Stimulated activated CD8-positive, alpha-beta memory T cell treated with anti-CD3 and anti-CD28 coated beads, Interleukin-15, amount 100 ng/mL, for 4 hours (primary cell): ENCODE measurements at places on chromosomes 3 and 15.

DNA sequence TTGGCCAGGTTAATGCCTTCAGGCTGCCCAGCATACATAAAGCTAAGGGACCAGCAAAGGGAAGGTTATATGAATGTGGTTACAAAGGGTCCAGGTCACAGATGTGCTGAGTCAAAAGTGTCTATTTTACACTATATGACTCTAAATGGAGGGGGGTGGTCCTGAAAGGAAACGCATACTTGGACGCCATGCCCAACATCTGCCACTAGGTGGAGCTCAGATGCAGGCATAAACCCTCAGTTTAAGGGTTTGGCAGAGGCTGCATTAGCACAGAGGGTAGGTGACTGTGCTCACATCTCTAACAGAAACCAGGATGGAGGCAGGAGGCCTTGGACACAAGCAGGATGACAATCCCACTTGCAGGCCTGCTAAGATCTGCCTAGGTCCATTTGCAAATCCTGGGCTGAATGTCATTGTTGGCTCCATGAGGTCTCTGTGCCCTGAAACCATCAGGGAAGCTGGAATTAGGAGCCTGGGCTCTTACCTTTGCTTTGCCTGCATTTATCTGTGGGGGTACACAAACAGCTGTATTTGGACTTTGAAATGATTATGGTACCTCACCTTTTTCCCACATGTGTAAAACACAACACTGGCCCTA is 55.8 kb downstream of the ZNF621 start:
- peak; percentile 37 for DNase-seq

- no peak for DNase-seq
Observed at GRCh38 chr3:160931474-160931873, 173.7 kb downstream of the B3GALNT1 start.

DNA sequence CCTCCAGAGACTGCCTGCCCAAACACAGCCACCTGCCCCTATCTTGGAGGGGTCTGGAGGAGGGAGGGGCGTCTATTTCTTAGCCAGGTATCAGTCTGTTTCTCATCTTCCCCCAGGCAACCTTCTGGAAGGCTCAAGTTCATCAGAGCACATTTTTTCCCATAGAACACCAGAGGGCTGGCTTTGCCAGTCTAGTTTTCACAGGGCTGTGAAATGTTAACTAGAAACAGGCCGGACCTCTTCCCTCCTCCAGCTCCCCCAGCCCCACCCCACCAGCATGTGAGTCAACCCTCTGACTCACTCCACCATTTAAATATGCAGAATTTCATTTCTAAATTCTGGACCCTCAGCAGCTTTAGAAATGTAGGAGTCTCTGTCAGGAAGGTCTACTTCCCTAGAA is 66.9 kb downstream of the SLCO2A1 start:
- DNase-seq: no peak

DNA sequence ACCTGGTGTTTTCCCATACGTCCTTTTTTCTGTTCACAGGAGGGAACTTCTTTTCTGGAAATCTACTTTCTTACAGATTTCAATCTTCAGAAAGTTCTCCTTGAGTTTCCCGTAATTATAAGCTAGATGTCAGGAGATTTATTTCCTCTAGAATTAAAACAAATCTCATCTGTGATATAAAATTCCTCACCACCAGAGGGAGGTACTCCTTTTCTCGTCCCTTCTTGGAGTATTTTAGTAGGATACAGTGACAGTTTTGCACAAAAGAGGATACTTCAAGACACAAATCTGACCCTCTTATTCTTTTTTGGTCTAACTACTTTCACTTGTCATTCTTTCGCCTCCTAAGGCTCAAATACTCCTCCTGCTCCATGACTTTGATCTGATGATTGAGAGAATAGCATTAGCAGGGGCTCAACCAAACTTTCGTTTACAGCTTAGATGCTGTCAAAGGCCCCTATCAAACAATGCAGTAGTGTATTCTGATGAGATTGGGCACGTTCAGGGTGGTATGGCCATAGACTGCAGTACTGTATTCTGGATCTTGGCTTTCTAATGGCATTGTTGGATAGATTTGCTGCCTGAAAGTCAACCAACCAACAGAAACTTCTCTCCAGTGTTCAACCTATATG is 38.0 kb downstream of the TMEM41A start:
- DNase-seq: no peak
